ENCODE measurements at places on chromosomes 5 and 9.

DNA sequence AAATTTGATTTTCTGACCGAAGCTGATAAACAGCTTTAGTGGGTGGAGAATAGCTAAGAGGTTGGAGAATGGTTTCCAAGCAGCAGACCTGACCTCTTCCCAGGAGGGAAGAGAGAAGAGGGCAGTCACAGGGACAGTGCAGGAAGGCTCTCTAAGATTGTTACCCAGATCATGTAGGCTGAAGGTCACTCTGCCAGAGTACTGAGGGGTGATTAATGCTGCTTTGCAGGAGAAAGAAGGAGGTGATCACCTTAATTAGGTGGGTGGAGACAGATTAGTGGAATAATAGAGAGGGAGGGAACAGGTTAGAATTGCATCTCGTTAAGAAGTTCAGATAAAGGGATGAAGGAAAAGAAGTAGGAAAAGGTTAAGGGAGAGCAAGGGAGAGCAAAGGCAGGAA lies 440.5 kb downstream of the BRINP1 start:
- DNase-seq: no peak

DNA sequence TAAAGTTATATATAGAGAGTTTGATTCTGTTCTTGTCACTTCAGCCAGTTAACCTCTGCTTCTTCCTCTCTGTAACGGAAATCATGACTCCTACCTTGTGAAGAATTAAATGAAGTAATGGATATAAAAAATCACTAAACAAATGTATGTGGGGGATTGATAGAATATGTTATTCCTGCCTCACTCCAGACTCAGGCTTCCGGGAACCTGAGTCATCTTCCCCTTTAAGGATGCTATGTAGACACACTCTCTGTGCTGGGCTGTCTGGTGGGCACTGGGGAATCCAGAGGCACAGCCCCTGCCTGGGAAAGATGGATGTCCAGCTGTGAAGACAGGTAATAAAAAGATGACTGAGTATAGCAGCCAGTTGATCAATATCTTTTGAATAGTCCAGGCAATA lies 77.4 kb downstream of the ZNF618 start:
- no peak for DNase-seq

GRCh38 chr5:66238435-66238834 lies 94.3 kb downstream of the SREK1 start:
- DNase-seq: no peak

DNA sequence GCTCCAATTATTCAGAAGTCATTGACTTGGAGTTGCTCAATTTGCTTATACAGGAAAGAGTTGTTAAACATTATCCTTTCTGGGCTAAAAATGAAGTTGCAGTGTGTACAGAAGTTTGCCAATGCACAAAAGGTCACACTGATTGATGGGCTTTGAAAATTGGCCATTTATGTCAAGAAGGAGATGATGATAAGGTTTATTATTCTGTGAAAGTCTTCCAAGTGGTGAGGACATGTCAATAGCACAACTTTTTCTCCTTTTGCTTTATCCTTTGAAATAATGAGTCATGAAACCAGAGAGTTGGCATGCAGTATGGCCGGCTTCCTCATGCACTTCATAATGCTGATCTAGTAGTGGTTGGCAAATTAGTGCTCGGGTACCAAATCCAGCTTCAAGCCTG lies 848.5 kb upstream of the WWC1 start:
- no peak for DNase-seq

DNA sequence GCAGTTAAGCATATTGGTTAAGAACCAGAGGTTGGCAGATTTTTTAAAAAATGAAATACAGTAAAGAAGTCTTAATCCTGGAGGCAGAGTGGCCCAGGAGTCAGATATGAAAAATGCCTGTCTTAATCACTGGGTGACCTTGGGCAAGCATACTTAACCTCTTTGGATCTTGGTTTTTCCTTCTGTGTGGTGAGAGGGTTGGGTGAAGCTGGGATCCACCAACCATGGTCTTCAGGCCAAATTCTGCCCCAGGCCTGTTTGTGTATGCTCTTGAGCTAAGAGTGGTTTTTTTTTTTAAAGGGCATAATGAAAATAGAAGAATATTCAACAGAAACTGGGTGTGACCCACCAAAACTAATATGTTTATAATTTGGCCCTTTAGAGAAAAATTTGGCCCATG lies 20.0 kb upstream of the TEX48 start:
- DNase-seq: no peak

DNA sequence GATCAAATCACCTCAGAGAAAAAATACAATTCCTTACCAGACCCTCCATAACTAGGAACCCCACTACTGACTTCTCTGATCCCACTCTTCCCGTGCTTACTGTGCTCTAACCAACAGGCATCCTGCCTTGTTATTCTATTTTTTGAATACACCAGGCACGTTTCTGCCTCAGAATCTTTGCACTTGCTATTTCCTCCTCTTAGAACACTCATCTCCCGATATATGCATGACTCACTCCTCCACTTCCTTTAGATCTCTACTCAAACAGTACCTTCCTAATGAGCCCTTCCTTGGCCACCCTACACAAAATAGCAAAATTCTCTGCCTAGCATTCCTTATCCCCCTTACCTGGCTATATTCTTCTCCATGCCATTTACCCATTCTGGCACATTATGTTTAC lies 43.9 kb downstream of the MAPKAP1 start:
- DNase-seq: no peak
